ENCODE measurements at places on chromosomes 3 and 15. TPM values are rescaled to one million over a fixed set of nuclear protein-coding genes. Genes with fewer than 3 reads are reported as not detected.

GRCh38 chr3:5799398-5799797, 611.9 kb downstream of the EDEM1 start:
- DNase-seq: no peak

The FGD5 gene
- total RNA-seq: 8.7 TPM

GRCh38 chr3:96863129-96863740, 48.8 kb downstream of the EPHA6 start:
- peak; percentile 18 for DNase-seq

DNA sequence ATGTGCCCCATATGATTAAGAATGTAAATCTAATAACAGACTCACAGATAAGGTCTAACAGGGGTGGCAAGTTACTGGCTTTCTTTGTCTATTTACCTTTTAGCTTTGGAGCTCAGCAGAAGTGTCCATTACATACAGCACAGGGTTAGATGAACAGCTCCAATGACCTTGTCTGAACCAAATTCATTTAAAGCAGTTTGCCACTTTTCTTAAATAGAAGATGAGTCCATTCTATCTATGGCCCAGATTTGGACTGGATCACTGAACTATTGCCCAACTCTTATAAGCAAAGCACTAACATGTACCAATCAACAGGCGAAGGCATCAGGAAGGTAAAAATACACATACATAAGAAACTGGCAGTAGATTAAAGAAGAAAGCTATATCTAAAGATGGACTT, 214.4 kb downstream of the TIGIT start:
- no peak for DNase-seq

The GOLGA8S gene
- total RNA-seq: not detected

DNA sequence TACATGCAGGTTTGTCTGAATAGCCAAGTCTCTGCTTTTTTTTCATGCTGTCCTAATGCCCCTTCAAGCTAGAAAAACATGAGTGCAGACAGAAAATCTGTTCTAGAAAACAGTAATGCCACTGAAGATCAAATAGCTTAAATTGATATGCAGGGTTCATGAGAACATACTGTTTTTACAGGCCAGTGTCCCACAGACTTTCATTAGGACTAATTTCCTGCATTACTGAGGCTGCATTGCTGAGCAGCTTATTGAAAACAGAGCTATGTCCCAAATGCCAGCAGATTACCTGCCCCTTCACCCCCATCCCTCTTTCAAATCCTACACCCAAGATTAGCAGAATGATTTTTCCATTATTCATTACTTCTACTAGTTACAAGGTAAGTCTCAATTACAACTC, 665 bp downstream of the TM4SF18 start:
- no peak for DNase-seq

The PRR20G gene
- not detected for total RNA-seq

All from colonic mucosa (tissue), 4 donors.